Stimulated activated CD4-positive, alpha-beta T cell treated with anti-CD3 and anti-CD28 coated beads, Interleukin-15, amount 100 ng/mL, for 48 hours (primary cell): ENCODE measurements at places on chromosomes 12 and 14.

DNA sequence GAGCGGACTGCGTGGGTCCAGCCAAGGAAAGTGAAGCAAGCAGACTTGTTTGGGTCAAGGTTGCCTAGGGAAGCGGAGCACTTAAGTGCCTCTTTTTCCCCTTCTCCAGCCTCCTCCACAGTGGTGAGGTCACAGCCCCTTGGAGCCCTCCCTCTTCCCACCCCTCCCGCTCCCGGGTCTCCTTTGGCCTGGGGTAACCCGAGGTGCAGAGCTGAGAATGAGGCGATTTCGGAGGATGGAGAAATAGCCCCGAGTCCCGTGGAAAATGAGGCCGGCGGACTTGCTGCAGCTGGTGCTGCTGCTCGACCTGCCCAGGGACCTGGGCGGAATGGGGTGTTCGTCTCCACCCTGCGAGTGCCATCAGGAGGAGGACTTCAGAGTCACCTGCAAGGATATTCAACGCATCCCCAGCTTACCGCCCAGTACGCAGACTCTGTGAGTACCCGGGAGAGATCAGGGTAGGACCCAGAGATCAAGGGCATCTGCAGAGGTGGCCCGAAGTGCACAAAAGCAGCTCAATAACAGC is at the start of gene TSHR:
TSS of gene TSHR (plus strand) at position 206 of the 526 bp plus-strand sequence. CDS start at position 266, 60 bp downstream.
- no peak for DNase-seq

- no peak for DNase-seq
Measured at GRCh38 chr12:56222531-56222895, 791 bp upstream of the RNF41 start.

- no peak for DNase-seq
Measured at GRCh38 chr12:104697186-104697585, 240.4 kb downstream of the CHST11 start.

- DNase-seq: no peak
Measured at GRCh38 chr14:95119336-95119735, 38.0 kb downstream of the DICER1 start.

DNA sequence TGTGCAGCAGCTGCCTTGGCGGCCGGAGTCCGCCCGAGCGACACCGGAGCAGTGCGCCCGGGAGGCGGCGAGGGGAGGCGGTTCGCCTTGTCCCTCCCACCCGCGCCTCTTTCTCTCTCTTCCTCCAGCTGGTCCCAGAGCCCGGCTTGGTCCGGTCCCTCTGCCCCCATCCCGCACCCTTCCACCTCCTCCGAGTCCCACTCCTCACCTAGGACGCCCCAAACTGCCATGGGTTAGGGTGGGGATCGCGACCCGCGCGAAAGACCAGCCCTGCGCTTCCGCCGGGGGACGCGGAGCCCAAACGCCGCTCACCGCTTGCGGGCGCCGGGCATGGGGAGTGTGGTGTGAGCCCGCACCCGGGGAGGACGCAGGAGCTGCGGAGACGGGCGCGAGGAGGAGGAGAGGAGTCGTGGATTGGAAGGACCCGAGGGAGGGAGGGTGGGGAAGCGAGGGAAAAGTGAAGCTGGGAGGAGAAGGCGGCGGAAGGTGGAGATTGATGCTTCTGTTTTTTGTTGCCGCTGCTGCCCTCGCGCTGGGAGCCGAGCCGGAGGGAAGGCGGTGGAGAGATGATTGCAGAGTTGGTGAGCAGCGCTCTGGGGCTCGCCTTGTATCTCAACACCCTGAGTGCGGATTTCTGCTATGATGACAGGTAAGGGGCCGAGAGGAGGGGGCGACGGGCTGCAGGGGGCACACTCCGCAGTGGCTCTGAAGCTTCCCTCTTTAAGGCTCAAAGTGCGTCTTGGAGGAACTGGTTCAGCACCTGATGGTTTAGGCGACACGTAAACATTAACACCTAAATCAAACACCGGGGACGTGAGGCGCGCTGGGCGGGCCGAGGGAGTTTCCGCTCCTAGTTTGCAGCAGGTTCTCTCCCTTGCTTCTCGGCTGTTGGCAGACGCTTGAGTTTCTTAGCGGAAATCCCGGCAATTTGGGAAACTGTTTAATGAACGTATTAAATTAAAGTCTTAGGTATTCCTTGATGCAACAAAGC is 610 bp downstream of the TMTC2 start:
- DNase-seq: peak; percentile 34

DNA sequence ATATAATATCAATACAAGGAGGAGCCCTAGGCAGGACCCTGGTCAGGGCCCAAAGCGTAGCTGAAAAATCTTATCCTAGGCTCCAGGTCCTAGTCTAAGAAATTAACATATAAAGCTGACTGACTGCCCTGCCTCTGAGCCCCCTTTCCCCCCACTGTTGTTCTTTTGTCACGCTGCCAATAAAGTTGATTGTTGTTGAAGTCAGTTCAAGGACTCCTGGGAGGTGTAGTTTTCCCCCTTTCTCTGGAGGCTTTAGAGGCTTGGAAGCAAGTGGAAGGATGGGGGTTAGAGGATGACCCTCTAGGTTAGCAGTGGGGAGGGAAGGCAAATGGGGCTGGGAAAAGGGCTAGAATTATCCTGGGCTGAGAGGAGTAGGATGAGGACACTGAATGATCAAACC is 3.2 kb downstream of the PPP1R1A start:
- DNase-seq: no peak

DNA sequence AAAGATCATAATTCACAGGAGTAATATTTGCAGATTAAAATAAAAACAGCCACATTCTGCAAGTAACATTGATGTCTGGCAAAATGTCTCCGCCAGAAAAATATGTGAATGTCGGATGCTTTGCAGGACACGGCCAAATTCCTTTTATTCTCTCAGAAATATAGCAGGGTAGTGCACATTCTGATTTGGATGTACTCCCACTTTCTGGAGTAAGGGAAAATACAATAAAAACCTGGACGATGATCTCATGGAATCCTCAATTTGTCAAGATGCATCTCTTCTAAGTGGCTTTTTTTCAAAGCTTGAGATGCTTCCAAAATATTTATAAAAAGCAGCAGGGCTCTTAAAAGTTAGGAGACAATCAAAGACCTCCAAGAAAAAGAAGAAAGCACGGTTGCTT is 133.3 kb downstream of the TBX5 start:
- no peak for DNase-seq

DNA sequence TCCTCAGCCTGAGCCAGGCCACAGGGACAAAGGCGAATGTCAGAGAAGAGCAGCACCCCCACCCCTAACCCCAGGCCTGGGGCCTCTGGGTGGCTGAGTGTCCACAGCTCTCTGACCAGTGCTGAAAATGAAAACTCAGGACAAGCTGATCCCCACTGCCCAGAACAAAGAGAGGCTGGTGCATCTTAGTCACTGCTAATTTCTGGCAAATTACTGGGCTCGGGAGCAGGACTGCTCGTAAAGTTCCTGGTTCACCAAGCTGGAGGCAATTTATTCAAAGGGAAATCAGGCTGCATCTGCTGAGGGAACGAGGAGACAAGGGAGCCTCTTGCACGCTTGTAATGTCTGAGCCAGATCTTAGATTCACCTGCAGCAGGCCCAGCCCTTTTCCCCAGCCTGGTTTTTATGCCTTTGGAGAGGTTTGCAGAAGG is 43.2 kb downstream of the CALM1 start:
- no peak for DNase-seq

GRCh38 chr12:89906178-89906577 is 197.5 kb upstream of the ATP2B1 start:
- DNase-seq: no peak

DNA sequence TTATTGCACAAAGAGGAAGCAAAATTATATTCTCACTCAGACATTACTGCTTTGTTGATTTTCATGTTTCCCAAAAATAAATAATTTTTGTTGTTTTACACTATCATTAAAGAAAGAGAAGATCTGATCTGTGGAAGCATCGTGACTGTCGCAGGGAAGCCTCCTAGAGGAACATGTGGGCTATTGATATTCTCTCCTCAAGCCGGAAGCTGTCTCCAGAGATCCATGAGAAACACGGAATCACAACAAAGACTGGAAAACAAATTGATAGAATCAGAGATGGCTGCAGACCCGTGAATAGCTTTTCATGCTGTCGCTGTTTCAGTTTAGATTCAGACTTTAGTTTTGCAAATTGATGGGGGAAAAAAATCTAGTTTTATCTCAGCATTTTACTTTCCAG is 235.2 kb upstream of the TMPO start:
- no peak for DNase-seq

DNA sequence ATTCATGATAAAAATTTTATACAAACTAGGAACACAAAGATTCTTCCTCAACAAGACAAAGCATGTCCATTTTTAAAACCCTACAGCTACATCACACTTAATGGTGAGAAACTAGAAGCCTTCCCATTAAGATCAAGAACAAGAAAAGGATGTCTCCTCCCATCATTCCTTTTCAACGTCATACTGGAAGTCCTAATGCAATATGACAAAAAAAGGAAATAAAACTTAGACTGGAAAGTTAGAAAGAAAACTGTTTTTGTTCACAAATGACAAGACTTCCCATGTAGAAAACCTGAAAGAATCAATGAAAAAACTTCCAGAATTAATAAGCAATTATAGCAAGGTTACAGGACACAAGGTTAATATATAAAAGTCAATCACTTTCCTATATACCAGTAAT is 82.5 kb downstream of the NUMB start:
- no peak for DNase-seq

- DNase-seq: no peak
Measured at GRCh38 chr12:106759526-106760183, 14.8 kb upstream of the RIC8B start.

- no peak for DNase-seq
Measured at GRCh38 chr12:124510301-124510970, 57.0 kb downstream of the NCOR2 start.

- no peak for DNase-seq
Measured at GRCh38 chr14:71169861-71170260, 262.6 kb downstream of the PCNX1 start.

DNA sequence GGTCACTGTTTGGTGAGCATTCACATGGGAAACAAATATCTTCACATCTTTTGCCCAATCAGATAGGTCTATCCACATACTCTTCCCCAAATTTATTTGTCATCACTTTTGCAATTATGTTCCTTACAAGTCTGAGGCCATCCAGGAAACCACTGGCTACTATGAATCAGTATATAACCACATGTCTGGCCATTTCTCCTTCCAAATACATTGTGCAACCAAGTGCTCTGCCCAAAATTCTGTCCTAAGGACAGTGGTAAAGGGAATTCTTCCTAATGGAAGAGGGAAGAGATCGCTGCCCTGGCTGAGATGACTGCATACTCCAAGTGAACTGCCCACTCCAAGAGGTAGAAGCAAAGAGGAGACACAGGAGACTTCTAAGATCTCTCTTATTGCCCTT is 148.9 kb upstream of the MAX start:
- no peak for DNase-seq

GRCh38 chr12:40382217-40382616 is 157.4 kb downstream of the LRRK2 start:
- no peak for DNase-seq

GRCh38 chr14:34124585-34124984 is 173.7 kb upstream of the EGLN3 start:
- DNase-seq: no peak
